ENCODE measurements at places on chromosomes 7 and 10.

DNA sequence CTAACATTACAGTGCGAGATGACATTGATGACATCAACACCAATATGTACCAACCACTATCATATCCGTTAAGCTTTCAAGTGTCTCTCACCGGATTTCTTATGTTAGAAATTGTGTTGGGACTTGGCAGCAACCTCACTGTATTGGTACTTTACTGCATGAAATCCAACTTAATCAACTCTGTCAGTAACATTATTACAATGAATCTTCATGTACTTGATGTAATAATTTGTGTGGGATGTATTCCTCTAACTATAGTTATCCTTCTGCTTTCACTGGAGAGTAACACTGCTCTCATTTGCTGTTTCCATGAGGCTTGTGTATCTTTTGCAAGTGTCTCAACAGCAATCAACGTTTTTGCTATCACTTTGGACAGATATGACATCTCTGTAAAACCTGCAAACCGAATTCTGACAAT lies 4.3 kb downstream of the GPR22 start:
- DNase-seq = no peak

DNA sequence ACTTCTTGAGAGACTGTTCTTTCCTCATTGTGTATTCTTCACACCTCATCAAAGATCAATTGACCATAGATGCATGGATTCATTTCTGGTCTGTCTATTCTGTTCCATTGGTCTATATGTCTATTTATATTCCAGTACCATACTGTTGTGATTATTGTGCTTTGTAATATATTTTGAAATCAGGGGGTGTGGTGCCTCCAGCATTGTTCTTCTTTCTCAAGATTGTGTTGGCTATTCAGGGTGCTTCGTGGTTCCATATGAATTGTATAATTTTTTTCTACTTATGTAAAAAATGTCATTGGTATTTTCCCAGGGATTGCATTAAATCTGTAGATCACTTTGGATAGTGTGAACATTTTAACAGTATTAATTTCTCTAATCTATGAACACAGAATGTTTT lies 106.5 kb downstream of the EPC1 start:
- no peak for DNase-seq

DNA sequence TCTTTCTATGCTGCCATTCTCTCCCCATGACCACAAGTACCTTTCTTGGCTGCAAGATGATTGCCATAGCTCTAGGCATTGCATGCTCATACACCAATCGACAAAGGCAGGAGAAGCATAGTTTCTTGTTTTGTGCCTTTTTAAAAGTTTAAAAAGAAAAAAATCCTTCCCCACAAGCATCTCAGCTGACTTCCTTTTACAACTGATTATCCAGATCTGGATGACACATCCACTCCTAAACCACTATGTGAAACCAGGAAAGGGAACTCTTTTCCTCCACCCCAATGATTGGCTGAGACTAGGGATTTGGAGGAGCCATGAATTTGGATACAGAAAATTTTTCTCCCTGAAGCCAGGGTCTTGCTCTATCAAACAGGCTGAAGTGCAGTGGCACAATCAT lies 14.5 kb upstream of the LRRC4 start:
- DNase-seq = no peak

- DNase-seq = no peak
Measured at GRCh38 chr10:48684792-48685623, at the start of gene WDFY4. Gene WDFY4 (plus strand): TSS chr10:48684873. CDS start chr10:48709733, 24,860 bp downstream.

DNA sequence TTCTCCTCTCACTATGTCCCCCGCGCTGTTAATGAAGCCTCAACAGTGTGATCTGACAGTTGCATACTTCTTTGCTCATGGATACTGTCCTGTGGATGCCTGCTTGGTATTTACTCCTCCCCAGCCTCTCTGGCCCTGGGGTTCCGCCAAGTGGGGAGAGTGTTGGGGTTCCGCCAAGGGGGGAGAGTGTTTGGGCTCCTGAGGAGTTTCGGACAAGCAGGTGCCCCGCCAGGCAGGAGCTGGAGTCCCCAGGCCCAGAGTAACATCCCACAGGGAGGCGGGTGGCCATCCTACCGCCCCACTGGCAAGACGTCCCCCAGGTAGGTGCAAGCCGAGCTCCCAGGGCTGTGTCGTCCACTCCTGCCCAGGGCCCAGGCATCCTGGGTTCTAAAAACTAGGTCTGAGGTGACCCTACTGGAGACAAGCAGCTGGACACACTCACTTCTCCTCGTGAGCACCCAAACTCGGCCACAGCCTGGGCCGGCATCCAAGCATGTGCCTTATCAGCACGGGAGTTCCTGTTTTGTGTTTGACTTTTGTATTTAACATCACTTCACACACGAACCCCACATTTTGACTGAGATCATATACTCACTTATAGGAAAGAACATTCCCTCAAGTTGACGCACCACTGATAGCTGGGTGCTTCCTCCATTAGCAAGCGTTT lies 34.2 kb downstream of the CAMK2B start:
- DNase-seq = no peak

DNA sequence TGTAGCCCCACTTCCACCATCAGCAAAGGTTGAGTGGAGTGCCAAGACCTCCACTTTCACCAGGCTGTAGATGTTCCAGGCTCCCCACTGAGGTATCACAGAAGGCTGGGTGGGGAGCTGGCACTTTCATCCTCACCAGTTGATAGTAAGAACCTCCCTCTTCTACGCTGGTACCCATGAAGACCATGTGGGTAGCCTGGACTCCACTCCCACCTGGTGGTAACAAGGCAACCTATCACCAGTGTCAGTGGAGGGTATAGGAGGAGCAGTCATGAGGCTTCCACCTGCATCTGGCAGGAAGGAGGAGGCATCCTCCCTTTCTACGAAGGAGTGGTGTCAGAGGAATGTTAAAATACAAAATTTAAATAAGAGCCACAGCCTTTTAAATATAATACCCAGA lies 4.4 kb downstream of the SMIM30 start:
- no peak for DNase-seq

Measured in stimulated activated CD4-positive, alpha-beta T cell treated with anti-CD3 and anti-CD28 coated beads, Interleukin-15, amount 100 ng/mL, for 24 hours (primary cell).